ENCODE measurements at places on chromosomes 6 and 20.

DNA sequence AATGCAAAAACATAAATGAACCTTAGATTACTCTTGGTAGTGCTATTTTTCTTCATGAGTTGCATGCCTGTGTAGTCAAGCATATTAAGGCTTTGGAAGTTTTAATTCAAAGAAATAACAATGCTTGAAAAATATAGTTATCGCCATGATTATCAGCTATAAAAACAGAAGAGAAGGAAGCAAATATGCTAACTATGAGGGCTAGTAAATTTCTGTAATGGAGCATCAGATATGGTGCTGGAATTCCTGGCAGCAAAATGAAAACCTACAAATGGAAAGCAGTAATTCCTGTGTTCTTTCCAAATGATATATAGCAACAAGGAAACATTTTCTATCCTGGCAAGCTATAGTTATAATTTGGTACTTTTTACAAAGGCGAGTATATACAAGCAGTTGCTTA lies 29.7 kb downstream of the DOP1A start:
- DNase-seq = peak; percentile 8

GRCh38 chr6:154261688-154262397 lies 94.8 kb downstream of the IPCEF1 start:
- DNase-seq = no peak

DNA sequence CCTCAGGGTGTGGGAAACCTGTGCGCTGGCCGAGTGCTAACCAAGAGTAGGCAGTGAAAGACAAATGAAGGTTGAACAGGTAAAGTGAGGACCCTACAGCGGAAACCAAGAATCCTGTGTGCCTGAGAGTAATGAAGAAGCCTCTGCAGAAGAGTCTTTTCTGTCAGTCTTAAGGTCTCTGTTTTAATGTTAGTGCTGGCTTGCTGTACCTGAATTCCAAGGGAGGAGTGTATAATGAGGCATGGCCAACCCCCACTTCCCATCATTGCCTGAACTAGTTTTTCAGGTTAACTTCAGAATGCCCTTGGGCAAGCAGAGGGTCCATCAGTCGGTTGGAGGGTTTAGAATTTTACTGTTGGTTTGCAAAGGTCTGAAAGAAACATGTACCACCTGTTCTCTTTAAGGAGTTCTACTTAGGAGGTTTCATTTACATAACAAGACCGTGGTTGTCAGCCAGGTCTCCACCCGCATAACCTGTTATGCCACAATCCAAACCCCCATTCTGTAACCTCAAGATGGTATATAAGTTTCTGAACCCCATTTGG lies 589 bp upstream of the PDCD2 start:
- no peak for DNase-seq

DNA sequence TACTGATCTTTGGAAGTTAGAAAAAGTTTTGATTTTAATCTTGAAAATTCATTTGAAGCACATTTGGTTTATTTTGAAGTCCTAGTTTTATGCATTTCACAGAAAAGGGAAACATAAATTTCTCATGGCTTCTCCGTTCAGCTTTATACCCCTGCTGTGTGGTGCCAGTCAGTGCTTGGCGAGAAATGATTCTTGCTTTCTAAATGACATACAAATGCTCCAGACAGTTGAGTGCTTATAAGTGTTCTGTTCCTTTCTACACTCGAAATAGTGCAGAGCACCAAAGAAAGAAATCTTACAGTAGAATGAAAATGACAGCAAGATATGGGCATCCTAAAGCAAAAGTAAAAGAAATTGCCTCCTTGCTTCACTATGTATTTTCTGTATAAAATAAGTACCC lies 9.0 kb upstream of the ZNF292 start:
- no peak for DNase-seq

DNA sequence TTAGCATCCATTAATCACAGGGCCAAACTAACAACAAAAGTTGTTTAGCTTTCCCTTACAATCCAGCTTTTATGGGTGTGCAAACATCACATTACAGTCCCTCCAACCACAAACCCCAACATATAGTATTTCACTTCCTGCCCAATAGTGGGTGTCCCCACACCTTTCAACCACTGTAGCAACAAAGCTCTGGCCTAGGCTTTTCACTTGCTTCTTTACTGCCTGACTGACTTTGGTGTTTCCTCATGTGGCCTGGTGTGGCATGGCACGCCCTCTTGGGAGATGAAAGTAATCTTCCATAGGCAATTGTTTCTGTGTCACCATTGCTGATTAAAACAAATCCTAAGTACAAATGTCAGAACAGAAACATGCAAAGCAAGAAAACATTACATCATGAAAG lies 46.3 kb downstream of the MCM8 start:
- DNase-seq = no peak

- DNase-seq = no peak
Measured at GRCh38 chr6:20724443-20725190, 190.4 kb downstream of the CDKAL1 start.

- no peak for DNase-seq
Measured at GRCh38 chr6:87945181-87945580, 102.5 kb upstream of the SPACA1 start.

DNA sequence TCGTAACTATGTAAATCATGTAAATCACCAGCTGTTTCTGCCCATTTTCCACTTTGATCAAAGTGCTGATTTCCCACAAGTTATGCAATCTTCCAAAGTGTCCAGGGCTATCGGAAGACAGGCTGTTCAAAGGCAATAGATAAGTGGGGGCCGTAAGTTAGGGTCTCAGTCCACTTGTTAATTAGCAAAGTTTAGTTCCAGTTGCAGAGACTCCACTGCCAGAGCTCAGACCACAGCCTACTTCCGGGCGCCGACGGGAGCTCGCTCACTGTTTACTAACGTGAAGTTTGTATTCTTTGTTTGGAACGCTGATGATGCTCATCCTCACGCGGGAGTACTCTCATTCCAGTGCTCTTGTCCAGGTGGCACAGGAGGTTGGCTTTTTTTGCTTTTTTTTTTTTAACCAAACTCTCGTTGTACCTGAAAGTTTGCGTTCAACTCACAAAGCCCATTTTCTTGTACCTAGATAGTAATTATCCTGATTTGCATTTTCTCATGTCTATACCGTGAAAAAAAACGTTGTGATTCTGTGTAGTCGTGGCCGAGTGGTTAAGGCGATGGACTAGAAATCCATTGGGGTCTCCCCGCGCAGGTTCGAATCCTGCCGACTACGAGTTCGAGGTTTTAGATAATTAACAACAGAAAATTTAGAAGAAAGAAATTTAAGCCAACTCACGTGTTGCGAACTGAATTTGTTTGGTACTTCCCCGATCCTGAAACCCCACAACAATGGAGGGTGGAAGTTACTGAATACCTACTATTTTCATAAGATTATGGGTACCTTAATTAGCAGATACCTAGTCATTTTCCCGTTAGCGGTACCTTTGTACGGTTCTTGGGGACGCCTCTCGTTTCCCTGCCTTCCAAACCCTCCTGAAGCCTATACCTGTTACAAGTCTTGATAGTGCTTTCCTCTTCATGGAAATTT lies 29.9 kb upstream of the ZNF184 start:
- no peak for DNase-seq

- no peak for DNase-seq
Measured at GRCh38 chr6:33994472-33995308, 151.2 kb downstream of the GRM4 start.

GRCh38 chr6:154868143-154868594 lies 126.9 kb upstream of the TIAM2 start:
- DNase-seq = peak; percentile 43

DNA sequence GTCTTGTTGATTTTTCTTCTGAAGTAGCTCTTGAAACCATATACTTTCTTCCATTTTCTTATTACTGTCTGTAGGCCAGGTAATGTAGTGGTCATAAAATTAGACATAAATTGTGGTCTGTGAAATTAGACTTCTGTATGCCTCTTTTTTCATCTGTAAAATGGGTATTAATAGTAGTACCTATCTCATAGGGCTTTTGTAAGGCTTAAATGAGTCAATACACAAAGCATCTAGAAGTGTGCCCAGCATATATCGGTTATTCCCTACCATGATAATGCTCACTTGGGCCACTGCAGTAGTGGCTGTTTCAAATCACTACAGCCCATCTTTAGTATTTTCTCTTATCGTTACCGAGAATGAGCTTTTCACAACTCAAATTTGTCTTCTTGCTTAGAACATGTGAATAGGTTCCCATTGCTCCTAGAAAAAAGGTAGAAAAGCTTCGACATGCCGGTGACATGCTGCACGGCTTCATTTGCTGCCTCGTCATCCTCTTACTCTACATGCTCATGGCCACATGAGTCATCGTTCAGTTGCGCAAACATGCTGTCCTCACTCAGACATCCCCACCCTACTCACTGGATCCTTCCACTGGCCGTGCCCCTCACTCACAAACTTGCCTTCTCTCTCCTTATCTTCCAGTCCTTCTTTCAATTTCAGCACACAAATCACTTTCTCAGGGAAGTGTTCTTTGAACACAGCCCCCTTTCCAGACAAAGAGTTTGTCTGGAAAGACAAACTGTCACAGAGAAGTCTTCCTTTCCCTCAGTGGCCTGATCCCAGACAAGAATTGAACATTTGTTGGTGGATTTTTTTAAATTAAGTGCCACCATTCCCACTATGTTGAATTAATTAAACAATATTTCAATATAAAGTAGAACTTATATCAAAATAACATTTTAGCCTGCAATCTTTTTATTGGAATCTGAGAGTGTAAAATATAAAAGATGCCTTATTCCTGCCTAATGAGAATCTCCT lies 32.2 kb upstream of the ERVFRD-1 start:
- DNase-seq = peak; percentile 85
